CD4-positive, alpha-beta T cell treated with Interleukin-12 subunit alpha and Interleukin-12 subunit beta, for 1 hour (primary cell): ENCODE measurements at places on chromosomes 7 and 10.

DNA sequence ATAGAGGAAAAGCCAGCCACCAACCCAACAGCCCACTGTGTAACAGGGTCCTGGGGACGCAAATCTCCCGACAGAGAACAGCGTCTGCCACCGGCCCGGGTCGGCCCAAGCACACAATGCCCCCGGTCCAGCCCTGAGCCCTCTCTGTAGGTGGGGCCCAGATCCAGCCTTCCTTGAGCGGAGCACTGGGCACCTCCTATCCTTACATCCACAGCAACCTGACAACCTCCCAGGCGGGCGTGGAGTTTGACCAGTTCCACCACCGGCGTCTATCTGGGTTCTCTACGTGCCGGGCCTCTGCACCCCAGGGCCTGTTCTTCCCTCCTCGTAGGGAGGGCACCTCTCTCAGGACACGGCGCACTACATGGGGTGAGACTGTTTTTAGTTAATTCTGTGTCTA is 109.0 kb downstream of the CYTH3 start:
- no peak for DNase-seq

DNA sequence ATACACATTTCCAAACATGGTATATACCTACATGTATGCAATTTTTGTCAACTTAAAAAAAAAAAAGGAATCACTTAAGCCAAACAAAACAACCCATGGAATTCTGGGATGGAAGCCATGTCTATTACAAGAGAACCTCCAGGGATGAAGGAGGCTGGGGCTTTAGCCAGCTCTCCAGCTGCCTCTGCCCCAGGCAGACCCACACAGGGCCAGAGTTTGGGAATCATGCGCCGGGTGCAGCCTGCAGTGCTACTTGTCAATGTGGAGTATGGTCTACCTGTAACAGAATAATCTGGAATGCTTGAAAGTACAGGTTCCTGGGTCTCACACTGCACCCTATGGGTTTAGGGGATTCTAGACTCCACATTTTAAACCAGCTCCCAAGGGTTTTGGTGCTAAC is 10.8 kb downstream of the ATP6V0E2 start:
- no peak for DNase-seq

GRCh38 chr7:157627033-157627432 is 290.2 kb downstream of the DNAJB6 start:
- DNase-seq, result no peak

DNA sequence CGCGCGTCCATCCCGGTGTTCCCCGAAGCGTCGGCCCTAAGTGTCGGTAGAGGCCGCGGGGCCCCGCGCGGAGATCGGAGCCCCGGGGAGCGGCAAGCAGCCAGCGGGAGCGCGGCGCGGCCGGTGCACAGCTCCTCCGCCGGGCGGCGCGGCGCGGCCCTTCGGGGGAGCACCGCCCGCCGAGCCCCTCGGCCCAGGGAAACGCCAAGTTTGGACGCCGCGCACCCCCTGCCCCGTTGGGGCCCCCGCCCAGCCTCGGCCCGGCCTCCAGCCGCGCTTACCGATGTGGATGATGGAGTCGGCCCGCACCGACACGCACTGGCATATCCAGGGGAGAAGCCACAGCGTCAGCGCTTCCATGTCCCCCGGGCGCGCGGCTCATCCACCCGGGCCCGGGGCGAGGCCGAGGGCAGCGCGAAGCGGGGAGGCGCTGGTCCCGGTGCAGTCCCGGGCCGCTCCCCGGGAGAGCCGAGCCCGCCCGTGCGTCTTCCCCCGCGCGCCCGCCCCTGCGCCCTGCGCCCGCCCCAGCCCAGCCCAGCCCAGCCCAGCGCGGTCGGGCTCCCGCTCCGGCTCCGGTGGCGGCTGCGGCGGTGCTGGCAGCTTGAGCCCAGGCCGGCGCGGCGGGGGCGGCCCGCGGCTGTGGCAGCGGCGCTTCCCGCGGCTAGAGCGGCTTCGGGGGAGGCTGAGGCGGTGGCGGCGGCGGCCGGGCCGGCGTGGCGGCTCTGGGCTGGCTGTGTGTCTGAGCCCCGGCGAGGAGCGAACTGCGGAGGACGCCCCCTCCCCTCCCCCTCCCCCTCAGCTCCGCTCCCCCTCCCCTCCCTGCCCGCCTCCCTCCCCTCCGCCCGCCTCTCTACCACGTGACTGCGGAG is at the start of gene GRID1:
TSS of gene GRID1 (minus strand) at position 763 of the 869 bp plus-strand sequence.
- DNase-seq, result no peak

GRCh38 chr10:28873540-28873939 is 196.2 kb downstream of the BAMBI start:
- DNase-seq, result no peak

DNA sequence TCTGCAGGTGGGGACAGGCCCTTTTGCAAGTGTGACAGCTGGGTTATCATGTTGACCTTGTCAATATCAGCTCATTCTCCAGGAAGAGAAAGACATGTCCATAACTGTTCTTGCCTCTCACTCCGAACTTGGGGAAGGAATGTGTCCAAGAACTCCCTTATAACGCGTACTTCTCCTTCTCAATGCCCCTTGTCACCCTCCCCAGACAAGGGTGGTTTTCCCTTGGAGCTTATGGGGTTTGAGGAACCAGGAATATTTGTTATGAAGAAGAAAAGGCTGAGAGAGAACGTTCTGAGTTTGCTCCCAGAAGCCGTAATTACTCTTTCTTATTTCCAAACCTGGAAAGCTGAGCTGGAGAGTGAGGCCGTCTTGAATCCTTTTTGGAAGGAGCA is 77.4 kb downstream of the MKI67 start:
- DNase-seq, result no peak

DNA sequence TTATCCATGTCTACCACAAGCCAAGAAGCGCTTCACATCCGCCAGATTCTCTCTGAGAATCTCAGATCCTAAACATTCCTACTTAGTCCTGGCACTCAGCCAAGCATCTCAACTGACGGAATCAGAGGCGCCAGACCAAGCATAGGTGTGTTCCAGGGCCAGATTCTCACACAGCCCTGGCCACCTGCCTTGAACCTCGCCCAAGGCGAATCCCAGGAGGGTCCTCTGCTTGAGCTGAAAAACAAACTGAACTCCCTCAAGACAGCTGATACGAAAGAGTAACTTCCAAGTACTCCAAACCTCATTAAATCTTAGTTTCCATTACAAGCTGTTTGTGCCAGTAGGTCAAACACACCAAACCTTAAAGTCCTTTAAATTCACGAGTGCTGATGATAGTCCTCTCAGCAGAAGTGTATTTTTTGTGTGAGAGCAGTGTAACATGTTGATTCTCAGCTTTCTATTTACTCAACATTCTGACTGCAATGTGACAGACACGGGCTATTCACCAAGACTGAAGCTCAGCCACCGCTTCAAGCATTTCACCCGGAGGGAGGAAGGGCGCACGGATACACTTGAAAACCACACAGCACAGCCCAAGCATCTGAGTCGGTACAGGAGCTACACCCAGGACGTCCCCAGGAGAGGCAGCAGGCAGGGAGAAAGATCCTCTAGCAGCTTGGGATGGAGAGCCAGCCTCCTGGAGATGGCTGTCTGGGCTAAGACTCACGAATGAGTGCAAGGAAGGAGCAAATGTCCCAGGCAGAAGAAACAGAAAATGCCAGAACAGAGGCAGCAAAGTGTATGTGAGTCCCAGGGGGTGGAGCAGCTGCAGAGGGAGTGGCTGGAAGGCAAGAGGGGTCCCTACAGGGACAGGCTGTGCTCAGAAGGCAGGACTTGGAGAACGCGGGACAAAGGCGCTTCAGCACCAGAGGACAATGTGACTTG is 6.0 kb downstream of the PARD3 start:
- no peak for DNase-seq

DNA sequence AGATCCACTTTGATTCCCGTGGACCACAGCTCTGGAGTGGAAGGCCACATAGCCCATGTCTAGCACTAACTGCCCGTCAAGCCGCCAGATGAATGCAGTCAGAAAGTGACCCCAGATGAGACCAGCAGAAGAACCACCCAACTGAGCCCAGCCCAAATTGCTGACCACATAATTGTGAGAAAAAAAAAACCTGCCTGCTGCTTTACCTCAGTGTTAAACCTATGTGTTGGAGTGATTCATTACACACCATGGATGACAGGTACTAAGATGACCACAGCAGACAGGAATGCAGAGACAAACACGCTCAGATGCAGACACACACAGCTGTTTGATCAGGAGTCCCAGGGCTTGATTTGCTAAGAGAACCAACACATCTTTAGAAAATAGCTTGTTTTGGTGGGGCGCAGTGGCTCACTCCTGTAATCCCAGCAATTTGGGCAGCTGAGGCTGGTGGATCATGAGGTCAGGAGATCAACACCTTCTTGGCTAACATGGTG is 168.1 kb upstream of the PPP2R2D start:
- DNase-seq, result no peak

DNA sequence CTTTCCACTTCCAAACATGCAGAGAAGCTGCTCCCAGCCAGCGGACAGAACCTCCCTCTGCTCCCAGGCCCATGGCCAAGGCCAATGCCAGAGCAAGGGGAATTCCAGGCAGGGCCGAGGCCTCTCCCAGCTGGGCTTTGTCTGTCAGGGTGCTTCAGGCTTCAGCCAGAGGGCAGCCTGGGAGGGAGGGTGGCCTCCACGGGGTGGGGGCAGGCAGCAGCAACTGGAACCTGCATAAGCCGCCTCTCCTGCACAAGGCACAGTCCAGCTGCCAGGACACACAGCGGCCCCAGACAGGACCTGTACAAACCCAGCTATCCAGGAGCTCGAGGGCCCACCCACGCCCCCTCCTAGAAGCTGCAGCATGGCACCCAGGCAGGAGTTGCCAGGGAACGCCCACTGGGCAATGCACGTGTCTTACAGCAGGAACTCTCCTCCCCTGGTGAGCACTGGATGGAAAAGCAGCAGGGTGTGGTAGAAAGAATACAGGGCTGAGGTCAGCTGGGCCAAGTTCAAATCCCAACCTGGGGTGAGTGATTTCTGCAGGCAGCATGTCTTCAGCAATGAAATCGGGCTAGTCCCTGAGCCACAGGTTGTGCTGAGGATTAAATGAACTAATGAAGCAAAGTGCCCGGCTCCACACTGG is 7.6 kb downstream of the FAM53B start:
- no peak for DNase-seq

DNA sequence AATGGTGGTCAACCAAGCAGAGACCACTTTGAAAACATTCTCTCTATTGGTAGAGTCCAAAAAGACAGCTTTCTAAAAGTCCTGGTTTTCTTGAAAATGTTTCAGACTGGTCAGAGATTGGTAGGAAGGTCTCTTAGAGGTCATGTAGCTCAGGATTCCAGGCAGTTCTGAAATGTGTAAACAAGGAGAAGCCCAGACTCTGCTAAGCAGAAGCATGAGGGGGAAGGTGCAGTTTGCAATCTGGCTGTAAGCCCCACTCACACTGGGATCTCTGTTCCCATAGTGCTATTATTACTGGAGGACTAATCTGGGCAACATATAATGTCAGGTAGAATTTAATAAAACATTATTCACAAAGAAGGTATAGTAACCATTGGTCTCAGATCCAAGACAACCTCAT is 101.1 kb downstream of the MAGI2 start:
- DNase-seq, result no peak

- DNase-seq, result no peak
These were observed 1169.9 kb downstream of the TYW1 start for GRCh38 chr7:68166525-68166924.

GRCh38 chr7:33880787-33881186 is 24.6 kb upstream of the BMPER start:
- DNase-seq, result no peak

DNA sequence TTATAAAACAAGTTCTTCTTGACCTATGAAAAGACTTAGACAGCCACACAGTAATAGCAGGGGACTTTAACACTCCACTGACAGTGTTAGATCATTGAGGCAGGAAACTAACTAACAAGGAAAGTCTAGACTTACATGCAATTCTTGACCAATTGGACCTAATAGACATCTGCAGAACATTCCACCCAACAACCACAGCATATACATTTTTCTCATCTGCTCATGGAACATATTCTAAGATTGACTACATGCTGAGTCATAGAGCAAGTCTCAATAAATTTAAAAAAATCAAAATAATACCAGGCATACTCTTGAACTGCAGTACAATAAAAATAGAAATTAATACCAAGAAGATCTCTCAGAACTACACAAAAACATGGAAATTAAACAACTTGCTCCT is 219.5 kb upstream of the HPS1 start:
- DNase-seq, result no peak

DNA sequence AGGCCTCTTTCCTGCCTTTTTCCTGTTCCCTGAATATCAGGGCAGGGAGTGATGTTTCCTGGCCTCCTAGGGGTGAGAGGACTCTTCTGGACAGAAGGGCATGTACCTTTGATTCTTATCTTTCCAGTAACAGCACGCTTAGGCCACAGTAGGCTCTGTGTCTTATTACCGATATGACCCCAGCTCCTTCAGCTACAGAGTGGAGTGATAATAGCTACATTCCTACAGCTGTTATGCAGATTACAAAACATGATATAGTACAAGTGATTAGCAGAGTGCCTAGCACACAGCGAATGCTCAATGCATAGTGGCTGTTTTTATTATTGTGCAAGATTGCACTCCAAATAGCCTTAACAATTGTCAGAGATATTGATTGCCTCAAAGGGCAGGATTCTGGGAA is 574.2 kb downstream of the CCSER2 start:
- no peak for DNase-seq
